ENCODE measurements at places on chromosomes 3 and 15. TPM values are rescaled to one million over a fixed set of nuclear protein-coding genes. Genes with fewer than 3 reads are reported as not detected.

POTEB3 gene
- not detected for polyA plus RNA-seq

WDR49 gene
- polyA plus RNA-seq, result 8.4 TPM

GJD2 gene
- polyA plus RNA-seq, result 16.6 TPM

SEMA3B gene
- 19.1 TPM for polyA plus RNA-seq

EFCC1 gene
- 3.4 TPM for polyA plus RNA-seq

NPAP1 gene
- polyA plus RNA-seq, result 0.80 TPM

NR1I2 gene
- polyA plus RNA-seq, result 0.33 TPM

GLDN gene
- polyA plus RNA-seq, result 4.4 TPM

RTP4 gene
- 0.38 TPM for polyA plus RNA-seq

ELP6 gene
- polyA plus RNA-seq, result 61.1 TPM

IFT122 gene
- 38.8 TPM for polyA plus RNA-seq

SLC6A1 gene
- polyA plus RNA-seq, result 255 TPM

ARGFX gene
- polyA plus RNA-seq, result not detected

ACTRT3 gene
- 2.2 TPM for polyA plus RNA-seq

CADPS gene
- 184 TPM for polyA plus RNA-seq

SQOR gene
- polyA plus RNA-seq, result 4.9 TPM

GOLGA6D gene
- 0.45 TPM for polyA plus RNA-seq

RBP2 gene
- 0.38 TPM for polyA plus RNA-seq

GHRL gene
- 1.9 TPM for polyA plus RNA-seq

MKRN2OS gene
- polyA plus RNA-seq, result 1.4 TPM

KCNMB2 gene
- 15.3 TPM for polyA plus RNA-seq

ZPLD1 gene
- polyA plus RNA-seq, result 0.06 TPM

MYO5C gene
- 4.2 TPM for polyA plus RNA-seq

MRAS gene
- 83.9 TPM for polyA plus RNA-seq

SLC28A1 gene
- polyA plus RNA-seq, result 0.21 TPM

PLSCR2 gene
- 0.30 TPM for polyA plus RNA-seq

ASB14 gene
- 1.4 TPM for polyA plus RNA-seq

FANCD2OS gene
- polyA plus RNA-seq, result not detected

FBN1 gene
- 33.3 TPM for polyA plus RNA-seq

RNU5B-1 gene
- not detected for polyA plus RNA-seq

FSIP1 gene
- 4.1 TPM for polyA plus RNA-seq

CD200 gene
- 99.5 TPM for polyA plus RNA-seq

UBE2E1 gene
- 155 TPM for polyA plus RNA-seq

PARP16 gene
- polyA plus RNA-seq, result 17.1 TPM

ACOX2 gene
- 20.1 TPM for polyA plus RNA-seq

MYL3 gene
- 2.5 TPM for polyA plus RNA-seq

ZBTB20 gene
- 5.2 TPM for polyA plus RNA-seq

SCAP gene
- polyA plus RNA-seq, result 99.5 TPM

SNX22 gene
- polyA plus RNA-seq, result 33.0 TPM

RHCG gene
- 6.8 TPM for polyA plus RNA-seq

PTX3 gene
- 9.3 TPM for polyA plus RNA-seq

HOMER2 gene
- polyA plus RNA-seq, result 22.4 TPM

RPUSD2 gene
- polyA plus RNA-seq, result 11.3 TPM

GP5 gene
- 0.25 TPM for polyA plus RNA-seq

TGFBR2 gene
- polyA plus RNA-seq, result 25.1 TPM

GBE1 gene
- polyA plus RNA-seq, result 14.0 TPM

GRK7 gene
- polyA plus RNA-seq, result 0.21 TPM

CKMT1B gene
- 120 TPM for polyA plus RNA-seq

GOLGA8Q gene
- polyA plus RNA-seq, result 3.7 TPM

IL5RA gene
- polyA plus RNA-seq, result 4.3 TPM
